Amygdala (tissue), 56 donors: ENCODE measurements at places on chromosomes 1 and 21.

- no peak for DNase-seq
Measured at GRCh38 chr21:28904961-28905435, 87.7 kb downstream of the LTN1 start.

DNA sequence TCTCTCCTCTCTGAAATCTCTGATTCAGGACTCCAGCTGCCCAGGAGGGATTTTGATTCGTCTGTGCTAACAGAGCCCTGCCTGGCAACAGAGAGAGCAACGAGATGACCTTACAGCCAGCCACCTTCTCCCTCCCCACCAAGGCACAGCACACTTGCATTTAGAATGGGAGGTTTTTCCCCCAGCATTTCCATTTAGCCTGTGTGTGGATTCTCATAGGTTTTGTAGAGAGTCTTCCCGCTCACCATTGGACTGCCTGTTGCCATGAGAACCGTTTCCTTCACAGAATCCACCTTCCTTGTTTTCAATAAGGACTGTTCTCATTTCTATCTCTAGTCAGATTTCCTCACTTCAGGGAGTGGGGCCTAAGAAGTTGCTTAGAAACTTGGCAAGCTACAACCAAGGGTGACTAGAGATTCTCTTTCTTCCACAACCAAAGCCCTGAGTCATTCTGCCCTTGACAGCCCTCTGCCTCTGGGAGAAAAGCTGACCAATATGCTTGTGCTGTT lies 5.8 kb upstream of the IKBKE start:
- DNase-seq = no peak

- no peak for DNase-seq
Measured at GRCh38 chr1:37257646-37258045, 216.7 kb upstream of the ZC3H12A start.

GRCh38 chr21:33205476-33205875 lies 24.3 kb upstream of the IFNAR2 start:
- no peak for DNase-seq

GRCh38 chr21:45830221-45830640 lies 151.3 kb upstream of the COL6A1 start:
- DNase-seq = no peak

DNA sequence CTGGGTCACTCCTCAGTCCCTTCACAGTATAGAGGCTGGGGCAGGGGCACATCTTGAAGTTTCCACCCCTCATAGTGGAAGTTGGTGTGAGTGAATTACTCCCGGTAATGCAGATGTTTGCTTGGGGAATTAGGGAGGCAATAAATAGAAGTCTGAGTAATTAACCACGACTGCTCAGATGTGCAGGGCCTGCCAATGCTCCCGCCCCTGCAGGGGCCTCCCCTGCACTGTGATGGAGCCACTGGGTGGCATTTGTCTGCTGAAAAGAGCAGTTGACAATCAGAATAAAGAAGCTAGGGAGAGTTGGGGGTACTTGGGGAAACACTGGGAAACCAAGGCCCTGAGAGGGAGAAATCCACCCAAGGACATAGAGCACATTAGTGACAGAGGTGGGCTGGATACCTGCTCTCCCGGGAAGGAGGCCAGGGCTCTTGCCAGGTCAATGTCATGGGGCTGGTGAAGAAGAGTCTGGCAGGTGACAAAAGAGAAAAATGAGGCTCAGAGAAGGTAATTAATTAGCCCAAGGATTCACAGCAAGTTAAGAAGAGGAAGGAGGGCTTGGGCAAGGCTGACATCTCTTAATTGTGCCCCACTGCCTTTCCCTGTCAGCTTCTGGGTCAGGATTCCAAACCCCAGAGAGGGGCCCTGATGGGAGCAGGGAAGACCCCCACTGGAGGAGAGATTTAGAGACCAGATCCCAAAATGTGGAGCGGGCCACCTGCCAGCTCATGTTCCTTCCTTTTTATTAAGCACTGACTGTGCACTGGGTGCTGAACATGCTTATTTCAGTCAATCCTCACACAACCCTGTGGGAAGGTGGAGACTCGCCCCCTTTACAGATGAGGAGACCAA lies 436.2 kb downstream of the MATN1 start:
- DNase-seq = no peak

- no peak for DNase-seq
Measured at GRCh38 chr1:233909195-233909594, 4.7 kb downstream of the SLC35F3 start.

- no peak for DNase-seq
Measured at GRCh38 chr1:203148127-203148526, 20.6 kb downstream of the ADORA1 start.

DNA sequence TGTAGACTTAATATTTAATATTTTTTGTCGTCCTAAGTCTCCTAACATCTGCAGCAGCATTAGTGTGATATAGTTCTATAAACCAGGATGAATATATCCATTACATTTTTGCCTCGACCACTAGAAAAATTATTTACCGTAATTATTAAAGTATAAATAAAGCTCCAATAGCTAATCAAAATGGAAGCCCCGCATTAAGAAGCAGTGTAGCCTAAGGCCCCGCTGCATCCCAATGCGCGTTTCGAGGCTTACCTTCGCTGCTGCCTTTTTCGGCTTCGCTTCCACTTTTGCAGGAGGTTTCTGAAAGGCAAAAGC lies 891 bp downstream of the HMGN1 start:
- no peak for DNase-seq
